ENCODE measurements at places on chromosomes 12 and 14.

- DNase-seq: no peak
Observed at GRCh38 chr12:115897729-115898128, 379.8 kb downstream of the MED13L start.

- no peak for DNase-seq
Observed at GRCh38 chr12:33588725-33589405, 149.2 kb upstream of the SYT10 start.

DNA sequence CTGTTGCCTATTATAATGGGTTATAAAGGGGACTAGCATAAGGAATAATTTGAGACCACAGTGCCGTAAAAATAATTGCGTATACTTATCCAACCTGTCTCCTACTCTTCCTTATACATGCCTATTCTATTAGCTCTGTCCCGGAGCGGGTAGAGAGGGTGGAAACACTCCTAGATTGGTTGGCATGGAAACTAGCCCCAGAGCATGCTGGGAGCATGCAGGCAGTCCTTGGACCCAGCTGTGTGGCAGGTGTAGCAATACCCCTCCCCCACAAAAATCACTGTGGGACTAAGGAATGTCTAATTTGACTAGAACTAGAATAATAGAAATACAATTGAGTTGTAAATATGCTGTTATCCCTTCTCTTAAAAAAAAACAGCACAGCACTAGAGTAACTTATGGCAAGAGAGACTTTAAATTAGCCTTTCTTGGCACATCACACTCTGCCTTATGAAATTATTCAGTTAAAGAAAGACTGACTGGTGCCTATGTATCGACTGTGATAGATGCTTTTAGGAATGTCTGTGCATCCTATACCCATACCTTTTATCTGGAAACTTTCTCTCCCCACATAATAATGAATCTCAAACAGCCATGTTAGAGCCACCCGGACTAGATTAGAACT, 244.0 kb upstream of the DAAM1 start:
- no peak for DNase-seq

DNA sequence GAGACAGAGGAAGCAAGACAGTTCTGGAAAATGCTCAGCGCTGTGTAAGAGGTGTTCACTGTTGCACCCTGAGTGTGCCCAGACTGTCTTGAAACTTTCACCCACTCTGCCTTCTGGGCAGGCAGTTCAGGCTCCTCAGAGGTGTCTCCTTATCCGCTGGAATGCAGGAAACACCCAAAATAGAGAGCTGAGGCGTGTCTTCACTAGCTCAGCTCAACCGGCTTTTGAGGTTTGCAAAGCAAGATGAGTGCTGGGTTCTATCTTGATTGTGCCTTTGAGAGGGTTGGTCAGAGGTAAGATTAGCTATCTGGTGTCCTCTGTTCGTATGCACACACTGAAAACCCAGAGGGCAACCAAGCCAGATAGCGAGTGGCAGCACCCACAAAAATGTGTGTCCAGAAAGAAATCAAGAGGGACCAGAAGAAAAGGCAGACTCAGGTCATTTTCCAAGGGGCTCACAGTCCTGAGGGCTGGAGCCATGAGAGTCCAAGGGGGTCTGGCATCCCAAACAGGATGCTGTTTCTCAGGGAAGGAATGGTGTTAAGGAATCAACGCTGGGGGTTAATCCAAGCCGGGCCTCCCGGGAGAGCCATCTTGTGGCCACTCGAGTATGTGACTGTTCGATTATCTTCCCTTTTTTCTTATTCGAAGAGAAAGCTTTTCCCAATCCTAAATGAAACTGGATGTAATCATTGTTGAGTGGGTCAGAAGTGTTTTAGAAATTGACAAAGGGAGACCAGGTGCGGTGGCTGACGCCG, 47.1 kb downstream of the TBX3 start:
- DNase-seq: no peak

GRCh38 chr12:85041395-85041794, 5.2 kb downstream of the LRRIQ1 start:
- no peak for DNase-seq

DNA sequence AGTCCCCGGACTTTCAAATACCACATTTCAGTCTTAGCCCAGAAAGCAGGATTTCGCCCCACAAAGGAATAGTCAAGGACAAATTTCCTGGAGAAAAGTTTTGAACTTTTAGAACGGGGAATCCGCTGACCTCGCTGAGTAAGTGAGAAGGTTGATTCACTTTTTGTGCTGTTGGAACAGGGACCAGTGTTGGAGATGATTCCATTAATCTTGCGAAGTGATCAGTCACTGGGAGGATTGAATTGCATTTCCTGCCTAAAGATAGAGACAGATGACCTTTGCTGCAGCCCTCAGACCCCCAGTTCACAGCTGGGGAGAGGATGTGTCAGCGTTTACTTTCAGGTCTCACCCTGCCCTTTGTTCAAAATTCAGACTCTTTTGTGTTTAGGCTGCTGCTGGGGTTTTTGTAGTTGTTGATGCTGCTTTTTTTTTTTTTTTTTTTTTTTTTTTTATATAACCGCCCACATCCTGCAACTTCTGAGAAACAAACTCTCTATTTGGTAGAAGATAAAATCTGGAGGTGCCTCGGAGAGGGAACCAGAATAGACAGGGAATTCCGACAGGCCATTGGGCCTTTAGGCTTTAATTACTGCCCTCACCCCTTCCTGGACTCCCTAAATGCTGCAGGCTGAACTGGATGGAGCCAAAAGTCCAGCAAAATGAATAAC, 9.8 kb upstream of the KDM2B start:
- no peak for DNase-seq

Measured in esophagus squamous epithelium (tissue), 5 donors.